Pulmonary artery endothelial cell (primary cell): ENCODE measurements at places on chromosomes 2 and 18.

DNA sequence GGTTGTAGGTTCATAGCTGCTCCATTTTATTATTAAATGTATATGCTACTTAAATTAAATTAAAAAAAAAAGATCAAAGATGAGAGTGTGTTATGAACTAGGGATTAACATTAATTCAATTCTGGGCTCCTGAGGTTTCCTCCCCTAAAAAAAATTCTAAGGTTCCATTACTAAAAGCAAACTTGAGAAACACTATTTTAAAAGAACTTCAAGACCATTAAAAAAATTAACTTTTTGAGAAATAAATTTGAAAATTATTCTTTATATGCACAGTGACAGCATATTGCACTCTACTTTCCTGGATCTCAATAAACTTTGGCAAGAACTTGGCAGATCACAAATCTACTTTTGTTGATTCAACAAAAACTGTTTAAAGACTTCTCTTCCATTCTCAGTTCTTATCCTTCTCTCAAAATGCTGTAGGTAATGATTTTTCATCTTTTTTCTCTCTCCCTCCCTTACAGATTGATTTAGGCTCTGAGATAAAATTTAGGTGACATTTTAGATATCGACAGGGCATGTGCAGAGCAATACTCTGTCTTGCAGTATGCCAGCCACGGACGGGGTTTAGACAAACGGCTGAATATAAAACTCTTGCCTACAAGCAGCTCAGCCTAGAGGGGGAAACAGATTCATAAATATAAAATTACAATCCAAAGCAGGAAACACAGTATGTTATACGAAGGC lies 592 bp upstream of the MARS2 start:
- DNase-seq, result no peak

- no peak for DNase-seq
Observed at GRCh38 chr2:6626401-6627012, 239.2 kb downstream of the CMPK2 start.

GRCh38 chr2:217573571-217573970 lies 429.2 kb downstream of the TNS1 start:
- no peak for DNase-seq

DNA sequence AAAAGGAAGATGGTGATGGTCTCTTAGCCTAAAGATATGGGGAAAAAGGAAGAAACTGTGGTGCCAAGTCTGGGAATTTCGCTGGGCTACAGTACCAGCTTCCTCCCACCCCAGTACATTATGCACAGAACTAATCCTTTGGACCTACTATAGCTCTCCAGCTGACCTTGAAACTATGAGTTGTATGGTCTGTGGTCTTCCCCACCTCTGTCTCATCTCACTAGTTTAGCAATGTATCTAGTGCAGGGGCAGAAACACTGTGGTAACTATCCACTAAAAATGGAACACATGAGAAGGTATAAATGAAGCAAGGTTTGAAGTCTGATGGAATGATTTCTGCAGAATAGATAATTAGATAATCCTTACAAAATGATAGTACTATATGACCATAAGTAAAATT lies 190.4 kb upstream of the CCDC150 start:
- DNase-seq, result no peak

DNA sequence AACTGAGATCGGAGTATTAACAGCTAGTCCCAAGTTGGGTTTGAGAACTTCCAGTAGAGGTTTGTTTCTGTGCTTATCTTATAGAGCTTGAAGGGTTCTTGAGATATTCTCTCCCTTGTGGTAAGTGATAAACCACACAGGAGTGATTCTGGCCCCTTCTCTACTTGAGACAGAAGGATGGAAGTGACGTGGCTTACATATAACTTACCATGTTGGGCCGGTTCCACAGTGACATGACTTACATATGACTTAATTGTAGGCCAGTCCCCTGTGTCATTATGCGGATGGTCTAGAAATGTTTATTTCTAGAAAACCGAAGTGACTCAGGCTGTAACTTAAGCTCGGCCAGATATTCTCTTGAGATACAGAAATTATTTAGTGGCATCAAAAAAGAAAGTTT lies 62.7 kb downstream of the TRAPPC12 start:
- DNase-seq, result no peak

GRCh38 chr2:21229302-21229701 lies 105.5 kb downstream of the TDRD15 start:
- no peak for DNase-seq

DNA sequence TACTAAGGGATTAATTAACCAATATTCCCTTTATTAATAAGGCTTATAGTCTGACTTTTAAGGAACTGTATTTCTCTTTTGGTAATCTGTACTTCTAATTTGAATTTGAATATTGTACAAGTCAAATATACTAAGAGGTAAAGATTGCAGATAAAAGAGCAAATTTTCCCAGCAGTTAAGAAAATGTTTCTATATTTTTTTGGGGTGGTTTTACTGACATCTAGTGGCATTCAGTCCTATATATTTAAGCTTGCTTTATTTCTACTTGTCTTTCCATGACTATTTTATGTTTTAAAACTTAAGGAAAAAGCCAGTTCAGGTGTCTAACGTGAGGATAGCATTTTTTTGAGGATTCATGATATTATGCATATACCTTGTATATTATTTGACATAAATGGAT lies 41.6 kb downstream of the TDRD15 start:
- DNase-seq, result no peak

DNA sequence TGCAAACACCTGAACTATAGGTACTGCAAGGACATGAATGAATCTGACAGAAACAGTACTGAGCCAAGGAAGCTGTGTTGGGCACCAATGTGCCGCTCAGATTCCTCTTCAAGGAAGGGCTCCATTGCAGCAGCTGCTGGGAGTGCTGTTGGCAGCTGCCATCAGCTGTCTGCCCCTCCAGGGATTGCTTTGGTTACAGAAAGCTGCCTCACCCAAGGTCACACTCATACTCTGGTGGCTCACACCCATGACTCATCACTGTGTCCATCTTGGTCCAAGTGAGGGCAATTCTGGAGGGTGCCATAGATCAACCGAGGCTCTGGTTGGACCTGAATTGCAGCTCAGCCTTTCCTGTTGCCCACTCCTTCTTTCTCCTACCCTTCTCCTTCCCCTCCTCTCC lies 24.4 kb upstream of the TRPM8 start:
- DNase-seq, result no peak

- DNase-seq, result no peak
Observed at GRCh38 chr2:74037379-74037860, 52.7 kb downstream of the TET3 start.

- DNase-seq, result no peak
Observed at GRCh38 chr18:57940166-57940660, 103.8 kb upstream of the NEDD4L start.

- no peak for DNase-seq
Observed at GRCh38 chr2:107281637-107282036, 395.7 kb upstream of the ST6GAL2 start.

- no peak for DNase-seq
Observed at GRCh38 chr2:36459725-36460137, 104.2 kb downstream of the CRIM1 start.

GRCh38 chr18:809985-810642 lies 1.9 kb downstream of the YES1 start:
- DNase-seq, result no peak

DNA sequence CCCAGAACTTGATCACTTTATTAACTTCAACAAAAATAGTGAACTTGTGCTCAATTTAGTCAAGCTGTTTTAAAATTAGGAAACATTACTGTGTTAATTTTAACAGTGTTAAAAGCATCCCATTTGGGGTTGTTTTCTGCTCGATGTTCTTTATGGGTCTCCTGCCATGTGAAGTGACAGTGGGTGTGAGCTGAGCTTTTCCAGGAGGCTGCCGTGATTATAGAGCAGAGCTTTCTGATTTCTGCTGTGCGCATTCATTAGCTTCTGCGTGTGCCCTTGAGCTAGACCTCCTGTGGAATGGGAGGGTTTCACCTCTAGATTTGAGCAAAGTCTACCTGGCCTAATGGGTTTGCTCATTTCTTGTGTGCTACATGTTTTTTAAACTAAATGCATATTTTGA lies 121.5 kb downstream of the WDSUB1 start:
- no peak for DNase-seq

- no peak for DNase-seq
Observed at GRCh38 chr18:68417166-68417799, 297.6 kb downstream of the TMX3 start.

DNA sequence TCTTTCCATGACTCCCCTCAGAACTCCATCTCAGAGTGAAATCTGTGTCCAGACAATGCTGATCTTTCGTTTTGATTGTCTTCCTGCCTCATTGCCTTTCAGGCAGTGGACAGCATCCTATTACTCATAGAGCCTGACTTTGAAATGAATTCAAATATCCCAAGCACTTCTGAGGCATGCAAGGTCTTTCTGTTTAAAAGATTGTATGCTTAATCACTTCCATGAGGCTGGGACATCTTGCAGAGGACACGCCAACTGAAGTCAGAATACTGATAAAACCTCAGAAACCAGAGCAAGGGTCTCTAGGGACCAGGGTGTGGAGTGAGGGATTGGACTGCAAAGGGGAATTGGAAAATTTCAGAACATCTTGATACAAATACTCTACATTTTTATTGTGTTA lies 836.5 kb upstream of the ID2 start:
- no peak for DNase-seq

DNA sequence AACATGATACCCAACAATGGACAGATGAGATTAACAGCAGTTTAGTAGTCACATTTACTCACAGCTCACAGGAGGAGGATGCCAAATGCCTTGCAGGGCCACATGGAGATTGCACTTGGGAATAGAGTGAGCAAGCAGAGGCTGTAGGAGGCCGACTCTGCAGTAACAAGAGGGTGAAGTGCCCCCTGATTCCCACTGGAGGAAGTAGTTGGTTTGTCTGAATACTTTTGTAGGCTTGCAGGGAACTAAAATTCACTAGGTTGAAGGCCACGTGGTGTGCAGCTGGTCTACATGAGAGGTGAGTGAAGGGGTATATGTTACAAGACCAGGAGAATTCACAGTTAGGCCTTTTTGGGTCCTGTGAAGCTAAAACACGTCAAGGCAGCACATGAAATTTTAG lies 419.3 kb upstream of the TNP1 start:
- no peak for DNase-seq

DNA sequence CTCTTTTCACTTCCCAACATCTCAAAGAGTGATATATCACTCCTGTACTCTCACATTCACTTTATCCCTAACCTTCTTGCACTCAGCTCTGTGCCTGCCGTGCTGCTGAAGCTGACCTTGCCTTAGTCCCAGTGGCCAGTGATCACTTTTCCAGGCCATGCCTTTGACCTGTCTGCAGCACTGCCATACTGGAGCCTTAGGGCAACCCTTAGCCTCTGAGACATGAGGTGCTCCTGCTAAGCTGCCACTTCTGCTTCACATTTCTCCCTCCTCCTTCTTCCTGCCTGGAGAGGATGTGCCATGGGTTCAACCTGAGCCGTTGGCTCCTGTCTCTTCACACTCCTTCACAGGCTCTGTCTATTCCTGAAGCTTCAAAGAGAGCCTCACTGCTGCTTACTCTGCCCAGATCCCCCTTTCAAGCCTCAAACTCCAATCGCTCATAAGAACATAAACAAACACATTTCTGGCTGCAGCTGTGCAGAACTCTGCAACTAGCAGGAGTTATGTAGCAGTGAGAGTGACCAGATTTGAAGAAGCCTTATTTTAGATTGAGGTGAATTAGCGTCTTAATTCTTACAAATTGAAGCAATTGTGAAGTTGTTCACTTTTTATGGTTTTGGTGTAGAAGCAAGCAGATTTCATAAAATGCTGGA lies 716.2 kb upstream of the FANCL start:
- no peak for DNase-seq

GRCh38 chr2:224573724-224574123 lies 11.4 kb downstream of the CUL3 start:
- DNase-seq, result no peak

DNA sequence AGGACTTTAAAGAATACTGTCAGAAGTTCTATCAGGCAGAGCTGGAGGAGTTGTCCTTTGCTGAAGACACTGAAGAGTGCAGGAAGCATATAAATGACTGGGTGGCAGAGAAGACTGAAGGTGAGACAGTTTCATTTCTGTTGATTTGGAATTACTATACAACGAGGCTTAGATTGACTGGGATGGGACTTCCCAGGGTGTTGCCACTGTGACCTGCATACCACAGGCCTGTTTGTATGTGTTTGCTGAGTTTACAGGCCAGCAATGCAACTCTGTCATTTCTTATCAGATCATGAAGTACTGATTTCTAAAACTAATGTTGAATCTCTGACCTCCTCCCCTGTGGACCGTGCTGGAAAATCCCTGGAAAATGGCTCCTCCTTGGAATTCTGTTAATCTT lies 11.8 kb downstream of the SERPINB8 start:
- DNase-seq, result no peak

- DNase-seq, result no peak
Observed at GRCh38 chr2:69453475-69454129, 16.4 kb upstream of the NFU1 start.

GRCh38 chr2:28055325-28055970 lies 164.9 kb downstream of the BABAM2 start:
- no peak for DNase-seq

- DNase-seq, result no peak
Observed at GRCh38 chr2:99877963-99878362, 264.4 kb downstream of the AFF3 start.
